ENCODE measurements at places on chromosomes 6 and 20.

GRCh38 chr20:61596687-61597330 lies 344.7 kb downstream of the CDH4 start:
- no peak for DNase-seq
- no peak overlapping the region for H3K27ac ChIP-seq
- H3K4me3 ChIP-seq, result no peak overlapping the region
- H3K4me1 ChIP-seq, result no peaks in the 10 kb centered on the region
- H3K27me3 ChIP-seq, result no peaks in the 10 kb centered on the region

- H3K27me3 ChIP-seq, result no peaks in the 10 kb centered on the region
- H3K4me1 ChIP-seq, result peaks cover 10% of the 10 kb centered on the region
- no peak for DNase-seq
- no peaks in the 10 kb centered on the region for H3K36me3 ChIP-seq
- no peak overlapping the region for H3K4me3 ChIP-seq
- H3K27ac ChIP-seq, result no peak overlapping the region
Measured at GRCh38 chr6:33390173-33390572, 1.4 kb upstream of the KIFC1 start.

DNA sequence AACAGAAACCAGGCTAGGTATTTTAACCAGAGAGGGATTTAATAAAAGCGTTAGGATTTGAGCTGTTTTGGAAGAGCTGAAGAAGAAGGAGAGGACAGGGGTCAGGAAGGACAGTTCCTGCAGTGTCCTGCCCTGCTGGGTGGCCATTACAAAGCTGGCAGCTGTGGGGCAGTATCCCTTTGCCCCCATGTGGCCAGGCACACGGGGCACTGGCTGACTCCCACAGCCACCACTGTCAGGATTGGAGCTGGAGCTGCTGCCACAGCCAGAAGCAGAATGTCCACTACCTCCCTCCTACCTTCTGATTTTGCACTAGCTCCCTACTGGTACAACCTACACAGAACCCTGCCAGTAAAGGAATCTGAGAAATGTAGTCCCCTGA lies 46.5 kb downstream of the SLC22A3 start:
- no peaks in the 10 kb centered on the region for H3K27me3 ChIP-seq
- H3K4me3 ChIP-seq, result no peak overlapping the region
- peaks cover 10% of the 10 kb centered on the region for H3K4me1 ChIP-seq
- peak; percentile 17 for DNase-seq
- no peaks in the 10 kb centered on the region for H3K36me3 ChIP-seq

DNA sequence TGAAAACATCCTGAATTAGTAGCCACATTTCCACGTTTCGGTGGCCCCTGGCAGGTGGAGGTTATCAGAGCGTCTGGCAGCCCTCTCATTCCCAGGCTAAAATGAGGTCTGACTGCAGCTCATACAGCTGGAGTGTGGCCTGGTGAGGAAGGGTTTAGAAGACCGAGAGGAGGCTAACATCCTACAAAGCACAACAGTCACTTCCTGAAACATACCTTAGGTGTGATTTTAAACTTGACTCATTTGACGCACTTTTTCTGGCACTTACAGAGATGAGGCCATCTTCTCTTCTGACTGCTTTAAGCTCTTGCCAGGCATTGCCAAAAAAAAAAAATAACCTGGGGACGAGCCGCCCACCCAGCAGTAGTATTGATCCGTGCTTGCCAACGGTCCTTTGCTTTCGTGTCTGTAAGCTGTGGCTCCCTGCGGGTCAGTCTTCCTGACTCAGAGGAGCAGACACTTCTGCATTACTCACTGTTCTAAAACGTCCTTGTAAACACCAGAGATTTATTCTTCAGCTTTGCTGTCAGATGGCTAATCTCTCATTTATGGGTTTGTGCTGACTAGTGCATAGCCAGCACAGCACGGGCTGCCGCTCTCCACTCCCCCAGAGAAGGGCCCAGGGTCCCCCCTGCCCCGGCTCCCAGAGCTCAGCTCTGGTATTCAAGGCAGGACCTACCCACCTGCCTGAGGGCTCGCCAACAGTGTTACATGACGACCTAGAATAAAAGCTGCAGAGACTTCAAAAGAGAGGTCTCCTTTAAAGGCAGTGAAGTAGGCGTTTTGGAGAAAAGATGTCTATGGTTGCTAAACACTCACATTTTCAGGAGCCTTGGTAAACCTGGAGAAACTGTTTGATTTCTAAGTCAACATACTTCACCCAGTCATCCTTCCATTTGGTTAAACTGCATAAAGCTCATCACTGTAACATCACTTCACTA lies 78.5 kb upstream of the FRMD1 start:
- DNase-seq, result no peak
- H3K4me3 ChIP-seq, result no peak overlapping the region
- H3K36me3 ChIP-seq, result no peaks in the 10 kb centered on the region
- no peaks in the 10 kb centered on the region for H3K27me3 ChIP-seq
- no peak overlapping the region for H3K27ac ChIP-seq
- H3K4me1 ChIP-seq, result peaks cover 6% of the 10 kb centered on the region

GRCh38 chr6:157668009-157668401 lies 155.0 kb upstream of the SNX9 start:
- H3K4me3 ChIP-seq, result no peak overlapping the region
- H3K27ac ChIP-seq, result no peak overlapping the region
- DNase-seq, result no peak
- peaks cover 3% of the 10 kb centered on the region for H3K36me3 ChIP-seq
- no peaks in the 10 kb centered on the region for H3K27me3 ChIP-seq
- peaks cover 18% of the 10 kb centered on the region for H3K4me1 ChIP-seq

- H3K27me3 ChIP-seq, result no peaks in the 10 kb centered on the region
- H3K4me3 ChIP-seq, result no peak overlapping the region
- H3K4me1 ChIP-seq, result no peaks in the 10 kb centered on the region
- no peak for DNase-seq
- no peak overlapping the region for H3K27ac ChIP-seq
Measured at GRCh38 chr6:98657764-98658163, 176.6 kb upstream of the POU3F2 start.
